Upper lobe of right lung (tissue), 1 donor: ENCODE measurements at places on chromosomes 11 and 22. TPM values are rescaled to one million over a fixed set of nuclear protein-coding genes. Genes with fewer than 3 reads are reported as not detected.
A peak's percentile ranks its signal among the peaks of the same experiment; 100 is the strongest.

The OR52H1 gene
- 0.90 TPM for total RNA-seq

The ACTN3 gene
- not detected for total RNA-seq

The CD3G gene
- total RNA-seq, result 6.5 TPM

The RIC3 gene
- 12.9 TPM for total RNA-seq

The OR5A1 gene
- total RNA-seq, result not detected

The TOB2 gene
- total RNA-seq, result 47.7 TPM

The OR8I2 gene
- total RNA-seq, result not detected

The TECTA gene
- total RNA-seq, result 0.87 TPM

The PHETA2 gene
- total RNA-seq, result 15.4 TPM

The NTM gene
- 3.7 TPM for total RNA-seq

The AGBL2 gene
- total RNA-seq, result 0.96 TPM

DNA sequence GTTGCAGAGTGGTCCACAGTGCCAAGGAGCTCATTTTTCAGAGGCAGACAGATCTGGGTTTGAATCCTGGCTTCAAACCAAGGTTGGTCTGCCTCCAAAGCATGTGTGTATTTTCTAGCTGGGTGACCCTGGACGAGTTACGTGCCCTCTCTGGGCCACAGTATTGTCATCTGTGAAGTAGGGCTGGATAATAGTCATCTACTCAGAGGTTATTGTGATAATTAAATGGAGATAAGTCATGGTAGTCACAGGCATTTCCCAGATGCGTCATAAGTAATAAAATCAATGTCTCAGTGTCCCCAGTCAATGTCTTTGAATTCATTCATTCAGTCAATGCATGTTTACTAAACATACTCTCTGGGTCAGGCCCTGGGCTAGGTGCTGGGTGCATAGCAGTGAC lies 8.6 kb downstream of the OMP start:
- no peak overlapping the region for H3K27ac ChIP-seq
- H3K4me1 ChIP-seq, result no peaks in the 10 kb centered on the region
- no peaks in the 10 kb centered on the region for H3K36me3 ChIP-seq
- no peak for DNase-seq

DNA sequence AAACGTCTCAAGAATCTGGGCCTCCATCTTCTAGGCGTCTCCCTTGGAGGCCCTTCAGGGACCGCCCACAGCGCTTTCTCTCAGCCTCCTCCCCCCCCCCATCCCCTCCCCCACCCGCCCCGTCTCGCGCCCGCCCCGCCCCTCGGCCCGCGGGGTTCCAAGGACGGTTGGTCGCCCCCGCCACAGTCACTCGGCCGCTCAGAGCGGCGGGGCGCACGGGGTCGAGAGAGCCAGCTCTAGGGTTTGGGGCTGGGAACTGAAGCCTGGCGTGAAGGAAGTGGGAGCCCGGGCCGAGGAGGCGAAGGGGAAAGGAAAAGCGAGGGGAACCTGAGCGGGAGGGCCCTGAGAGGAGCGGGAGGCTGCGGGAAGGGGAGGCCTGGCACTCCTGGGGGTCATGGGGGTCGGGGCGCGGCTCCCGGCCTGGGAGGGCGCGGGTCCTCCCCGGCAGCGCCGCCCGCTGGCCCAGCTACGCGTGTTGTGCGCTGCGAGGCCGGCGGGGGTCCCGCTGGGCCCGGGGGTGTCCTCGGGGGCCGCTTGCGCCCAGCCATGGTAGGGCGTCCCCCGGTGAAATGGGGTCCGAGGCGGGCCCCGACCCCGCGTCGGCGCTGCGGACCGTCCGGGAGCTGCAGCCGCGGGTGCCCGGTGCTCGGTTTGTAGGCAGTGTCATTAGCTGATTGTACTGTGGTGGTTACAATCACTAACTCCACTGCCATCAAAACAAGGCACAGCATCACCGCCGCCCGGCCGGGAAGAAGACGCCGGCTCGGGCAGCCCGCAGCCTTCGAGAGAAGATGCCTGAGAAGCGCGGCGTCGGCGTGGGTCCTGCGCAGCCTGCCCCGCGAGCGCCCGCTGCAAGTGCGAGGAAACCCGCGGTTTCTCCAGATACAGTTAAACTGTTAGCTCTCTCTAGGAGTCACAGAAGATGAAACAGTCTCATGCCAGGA lies at the start of gene BTG4:
TSS of gene BTG4 (minus strand) at position 91 of the 944 bp plus-strand sequence. CDS start 13,610 bp downstream, outside the sequence.
- H3K27ac ChIP-seq, result no peak within 1 kb of the TSS
- peak within 1 kb of the TSS; percentile 41 for H3K4me3 ChIP-seq
- no peaks in the 10 kb centered on the region for H3K36me3 ChIP-seq
- no peak for DNase-seq
- H3K27me3 ChIP-seq, result peaks cover 43% of the 10 kb centered on the region

GRCh38 chr22:36149441-36149840 lies 11.1 kb downstream of the APOL3 start:
- no peak overlapping the region for H3K4me3 ChIP-seq
- DNase-seq, result no peak
- H3K27me3 ChIP-seq, result no peaks in the 10 kb centered on the region
- H3K4me1 ChIP-seq, result peaks cover 52% of the 10 kb centered on the region
- H3K27ac ChIP-seq, result no peak overlapping the region

DNA sequence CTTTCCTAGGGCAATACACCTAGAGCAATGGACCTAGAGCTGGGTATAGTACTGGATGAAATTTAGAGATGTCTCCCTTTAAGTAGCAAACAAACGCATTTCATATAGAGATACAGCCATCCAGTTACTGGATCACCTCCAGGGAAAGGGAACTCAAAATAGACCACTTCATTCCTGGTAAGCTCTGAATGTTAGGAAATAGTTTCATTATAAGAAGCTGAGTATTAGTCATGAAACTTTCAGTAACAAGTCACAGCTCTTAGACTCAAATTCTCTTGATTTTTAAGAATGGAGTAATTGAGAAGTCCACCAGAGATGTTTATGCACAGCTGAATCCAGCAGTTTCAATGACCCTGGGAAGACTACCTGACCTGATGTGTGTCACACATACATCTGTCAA lies 221.9 kb downstream of the FAM76B start:
- no peak for DNase-seq
- no peak overlapping the region for H3K27ac ChIP-seq
- no peaks in the 10 kb centered on the region for H3K36me3 ChIP-seq
- H3K27me3 ChIP-seq, result no peaks in the 10 kb centered on the region
- H3K4me3 ChIP-seq, result no peak overlapping the region
- H3K4me1 ChIP-seq, result no peaks in the 10 kb centered on the region

GRCh38 chr11:134554106-134554505 lies 142.1 kb upstream of the B3GAT1 start:
- no peaks in the 10 kb centered on the region for H3K4me1 ChIP-seq
- H3K27ac ChIP-seq, result no peak overlapping the region
- no peak overlapping the region for H3K4me3 ChIP-seq
- peaks cover 4% of the 10 kb centered on the region for H3K27me3 ChIP-seq
- H3K36me3 ChIP-seq, result no peaks in the 10 kb centered on the region

- no peaks in the 10 kb centered on the region for H3K36me3 ChIP-seq
- no peak overlapping the region for H3K4me3 ChIP-seq
- H3K27ac ChIP-seq, result peak overlapping the region; percentile 24
These were observed 529.8 kb upstream of the CADM1 start for GRCh38 chr11:116033931-116034553.

- no peaks in the 10 kb centered on the region for H3K4me1 ChIP-seq
- H3K36me3 ChIP-seq, result no peaks in the 10 kb centered on the region
- no peak overlapping the region for H3K4me3 ChIP-seq
- H3K27me3 ChIP-seq, result no peaks in the 10 kb centered on the region
These were observed 668.9 kb downstream of the METTL15 start for GRCh38 chr11:28777126-28777525.

DNA sequence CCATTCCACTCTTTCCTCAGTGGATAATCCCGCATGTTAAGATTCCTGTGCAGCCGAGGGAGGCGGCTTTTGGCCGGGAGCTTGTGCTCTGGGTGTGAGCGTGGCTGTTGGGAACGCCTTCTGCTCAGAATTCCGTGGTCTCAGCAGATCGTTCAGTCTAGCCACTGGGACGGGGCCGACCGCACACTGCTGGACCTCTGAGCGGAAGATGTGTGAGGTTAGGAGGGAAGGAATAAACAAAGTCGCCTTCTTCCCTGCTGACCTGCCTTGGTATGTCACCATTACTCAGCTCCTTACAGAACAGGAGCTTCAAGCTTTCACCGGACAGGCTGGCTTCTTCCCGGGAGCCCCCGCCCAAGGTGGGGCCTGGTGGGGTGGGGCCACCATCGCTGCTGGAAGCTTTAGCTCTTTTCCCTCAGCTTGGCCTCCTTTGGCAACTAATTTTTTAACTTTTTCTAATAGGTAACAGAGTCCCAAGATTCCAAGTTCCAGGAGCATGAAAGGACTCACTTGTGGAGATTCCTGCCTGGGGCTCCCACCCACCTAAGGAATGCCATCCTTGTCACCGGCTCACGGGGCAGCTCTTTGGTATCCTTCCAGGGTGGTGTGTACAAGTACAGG lies 22.5 kb upstream of the SEPTIN5 start:
- no peak overlapping the region for H3K4me3 ChIP-seq
- H3K27me3 ChIP-seq, result peaks cover 14% of the 10 kb centered on the region
- DNase-seq, result peak; percentile 63
- H3K36me3 ChIP-seq, result no peaks in the 10 kb centered on the region
- no peak overlapping the region for H3K27ac ChIP-seq

- no peak overlapping the region for H3K27ac ChIP-seq
- no peaks in the 10 kb centered on the region for H3K36me3 ChIP-seq
- H3K4me3 ChIP-seq, result no peak overlapping the region
- H3K4me1 ChIP-seq, result no peaks in the 10 kb centered on the region
- DNase-seq, result no peak
- H3K27me3 ChIP-seq, result no peaks in the 10 kb centered on the region
These were observed 60.6 kb downstream of the NXPE2 start for GRCh38 chr11:114738954-114739353.

DNA sequence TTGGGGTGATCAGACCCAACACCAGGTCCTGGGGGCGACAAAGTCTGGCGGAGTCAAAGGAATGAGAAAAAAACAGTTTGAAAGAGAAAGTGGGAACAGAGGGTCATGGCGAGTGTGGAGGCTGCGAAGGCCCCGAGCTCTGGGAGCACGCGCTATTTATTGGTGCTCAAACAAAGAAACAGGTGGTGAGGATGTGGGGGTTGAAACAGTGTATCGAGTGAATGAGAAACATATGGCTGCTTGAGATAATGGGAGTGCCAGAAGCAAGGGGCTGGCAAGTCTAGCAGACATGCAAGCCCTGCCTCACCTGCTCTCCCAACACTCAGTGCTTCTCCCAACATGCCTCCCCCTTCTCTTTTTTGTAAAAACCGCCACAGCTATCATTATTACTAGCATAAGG lies 7.8 kb upstream of the DUSP18 start:
- H3K27ac ChIP-seq, result no peak overlapping the region
- no peak for DNase-seq
- no peak overlapping the region for H3K4me3 ChIP-seq
- no peaks in the 10 kb centered on the region for H3K4me1 ChIP-seq
- H3K36me3 ChIP-seq, result no peaks in the 10 kb centered on the region

DNA sequence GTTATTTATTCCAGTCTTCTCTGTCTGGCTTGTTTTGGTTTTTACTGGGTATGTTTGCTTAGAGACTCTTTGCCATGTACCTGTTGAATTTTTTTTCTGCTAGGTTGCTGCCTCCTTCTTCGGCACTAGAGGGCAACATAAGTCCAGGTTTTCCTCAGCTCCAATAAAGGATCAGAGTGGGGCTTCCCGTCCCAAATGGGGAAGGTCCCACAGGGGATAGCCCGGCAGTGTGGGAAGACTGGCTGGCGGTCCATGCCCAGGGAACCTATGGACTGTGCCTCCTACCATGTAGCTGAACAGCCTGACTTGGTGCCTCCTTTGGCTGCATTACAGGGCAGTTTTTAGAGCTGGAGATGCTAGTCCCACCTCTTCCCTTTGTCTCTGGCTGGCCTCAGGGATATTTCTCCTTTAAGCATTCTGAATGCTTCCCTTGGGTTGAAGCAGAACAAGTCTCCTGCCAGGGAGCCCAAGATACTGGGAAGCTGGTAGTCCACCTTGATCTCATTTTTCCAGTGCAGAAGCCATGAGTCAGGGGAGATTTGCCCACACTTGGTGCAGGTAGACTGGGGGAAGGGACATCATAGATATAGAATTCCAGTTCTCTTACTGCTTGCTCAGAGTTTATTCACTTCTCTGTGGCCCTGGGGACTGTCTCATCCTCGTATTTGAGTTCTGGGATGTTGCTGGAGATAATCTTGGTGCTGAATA lies 60.2 kb downstream of the BRD1 start:
- peak; percentile 54 for DNase-seq

GRCh38 chr11:88651556-88651955 lies 314.0 kb upstream of the CTSC start:
- H3K4me3 ChIP-seq, result no peak overlapping the region
- H3K27ac ChIP-seq, result no peak overlapping the region
- no peak for DNase-seq
- no peaks in the 10 kb centered on the region for H3K4me1 ChIP-seq
- H3K27me3 ChIP-seq, result no peaks in the 10 kb centered on the region

GRCh38 chr11:96219981-96220623 lies 122.9 kb downstream of the MAML2 start:
- DNase-seq, result no peak
- no peaks in the 10 kb centered on the region for H3K36me3 ChIP-seq
- H3K4me1 ChIP-seq, result peaks cover 65% of the 10 kb centered on the region
- peak overlapping the region; percentile 58 for H3K27ac ChIP-seq
- H3K27me3 ChIP-seq, result no peaks in the 10 kb centered on the region
- no peak overlapping the region for H3K4me3 ChIP-seq

DNA sequence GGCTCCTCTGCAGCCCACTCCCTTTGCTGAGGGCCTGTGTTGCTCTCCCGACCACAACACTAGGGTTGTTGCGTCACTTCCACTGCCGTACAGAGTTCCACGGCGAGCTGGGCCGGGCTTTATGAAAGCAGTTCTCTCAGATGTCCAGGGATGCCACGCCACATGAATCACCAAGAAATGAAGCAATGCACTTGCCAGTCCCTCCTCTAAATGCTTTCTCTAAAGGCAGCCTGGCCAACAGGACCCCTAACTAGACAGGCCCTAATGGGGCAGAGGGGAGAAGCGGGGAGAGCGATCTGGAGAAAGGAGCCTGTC lies 188.7 kb downstream of the CTTN start:
- no peak overlapping the region for H3K27ac ChIP-seq
- no peak for DNase-seq
- H3K36me3 ChIP-seq, result no peaks in the 10 kb centered on the region
- no peak overlapping the region for H3K4me3 ChIP-seq
- no peaks in the 10 kb centered on the region for H3K27me3 ChIP-seq

- no peak for DNase-seq
- H3K27ac ChIP-seq, result no peak overlapping the region
- no peak overlapping the region for H3K4me3 ChIP-seq
- no peaks in the 10 kb centered on the region for H3K36me3 ChIP-seq
- H3K27me3 ChIP-seq, result no peaks in the 10 kb centered on the region
These were observed 230.7 kb downstream of the JRKL start for GRCh38 chr11:96620464-96621044.

GRCh38 chr11:121773076-121773475 lies 320.3 kb upstream of the SORL1-AS1 start:
- H3K4me3 ChIP-seq, result no peak overlapping the region
- no peak overlapping the region for H3K27ac ChIP-seq
- no peaks in the 10 kb centered on the region for H3K36me3 ChIP-seq

GRCh38 chr22:29260601-29261315 lies 7.0 kb downstream of the RHBDD3 start:
- peaks cover 5% of the 10 kb centered on the region for H3K36me3 ChIP-seq
- H3K27ac ChIP-seq, result no peak overlapping the region
- DNase-seq, result no peak

GRCh38 chr11:128802358-128802981 lies 64.6 kb downstream of the KCNJ1 start:
- H3K36me3 ChIP-seq, result peaks cover 27% of the 10 kb centered on the region
- no peak for DNase-seq
- H3K4me1 ChIP-seq, result peaks cover 8% of the 10 kb centered on the region
- H3K4me3 ChIP-seq, result no peak overlapping the region
- H3K27ac ChIP-seq, result no peak overlapping the region
